ENCODE measurements at places on chromosomes 7 and 10. TPM values are rescaled to one million over a fixed set of nuclear protein-coding genes. Genes with fewer than 3 reads are reported as not detected.

The TMEM106B gene
- total RNA-seq = 44.2 TPM

The ZNF503 gene
- total RNA-seq = 12.5 TPM

The THNSL1 gene
- total RNA-seq = 4.4 TPM

The PIK3CG gene
- total RNA-seq = not detected

The HOXA3 gene
- total RNA-seq = 7.6 TPM

The ZNF425 gene
- total RNA-seq = 1.0 TPM

The SPDYE2B gene
- not detected for total RNA-seq

The PALS2 gene
- total RNA-seq = 76.1 TPM

The CDC14C gene
- total RNA-seq = not detected

The CDH23 gene
- total RNA-seq = 2.2 TPM

The SEMA3D gene
- 0.05 TPM for total RNA-seq

The AQP1 gene
- total RNA-seq = 0.44 TPM

The PRKCQ gene
- total RNA-seq = 4.2 TPM

The CALCR gene
- total RNA-seq = not detected

The SPACDR gene
- 0.90 TPM for total RNA-seq

The NCF1 gene
- total RNA-seq = not detected

The MEOX2 gene
- total RNA-seq = not detected

The SDK1 gene
- total RNA-seq = 0.46 TPM

The SLC39A12 gene
- not detected for total RNA-seq

The CYP2C19 gene
- not detected for total RNA-seq

The EPHB4 gene
- total RNA-seq = 45.6 TPM

The HOGA1 gene
- total RNA-seq = 1.1 TPM

The CPEB3 gene
- 0.41 TPM for total RNA-seq

The STEAP1B gene
- 0.30 TPM for total RNA-seq

The TIMM23 gene
- 163 TPM for total RNA-seq

The ECHDC3 gene
- 9.0 TPM for total RNA-seq

The PON2 gene
- total RNA-seq = 275 TPM

The PHKG1 gene
- 0.63 TPM for total RNA-seq

The EN2 gene
- 1.0 TPM for total RNA-seq

The HGF gene
- total RNA-seq = 0.13 TPM

The PAPOLB gene
- not detected for total RNA-seq

The ATXN7L1 gene
- 6.8 TPM for total RNA-seq

The NODAL gene
- total RNA-seq = not detected

The LRRN3 gene
- total RNA-seq = not detected

The LRIT1 gene
- total RNA-seq = not detected

The SFXN2 gene
- 4.4 TPM for total RNA-seq

The GOLGA7B gene
- total RNA-seq = 4.9 TPM

The SPDYE5 gene
- not detected for total RNA-seq

The SPDYE16 gene
- not detected for total RNA-seq

The ZNF804B gene
- not detected for total RNA-seq

The TMEM270 gene
- 0.23 TPM for total RNA-seq

The CTAGE4 gene
- total RNA-seq = not detected
